Fibroblast of lung (primary cell): ENCODE measurements at places on chromosomes 5 and 9. TPM values are rescaled to one million over a fixed set of nuclear protein-coding genes. Genes with fewer than 3 reads are reported as not detected.

Gene TSLP
- 9.2 and 18.7 TPM in 2 replicates for total RNA-seq

Gene MYMK
- total RNA-seq, result not detected in 2 replicates

Gene NIPAL4
- total RNA-seq, result 0.17 and 0.26 TPM in 2 replicates

Gene GABRB2
- total RNA-seq, result under 0.01 TPM in 2 replicates
